ENCODE measurements at places on chromosomes 12 and 14. TPM values are rescaled to one million over a fixed set of nuclear protein-coding genes. Genes with fewer than 3 reads are reported as not detected.

The IFNG-AS1 gene
- not detected for total RNA-seq

The PTPN6 gene
- not detected for total RNA-seq

The APOF gene
- total RNA-seq, result not detected

The ATP5F1B gene
- 386 TPM for total RNA-seq

The KRT4 gene
- not detected for total RNA-seq

The BLOC1S1 gene
- total RNA-seq, result 76.1 TPM

The CABP1 gene
- 16.1 TPM for total RNA-seq

The CLEC4D gene
- total RNA-seq, result not detected

The TRHDE gene
- 0.38 TPM for total RNA-seq

The NABP2 gene
- 20.9 TPM for total RNA-seq

The KRT85 gene
- not detected for total RNA-seq

The FOXN4 gene
- total RNA-seq, result not detected

The POTEG gene
- total RNA-seq, result not detected

The COCH gene
- 1.7 TPM for total RNA-seq

The RPS6KL1 gene
- total RNA-seq, result 0.96 TPM

The ERBB3 gene
- total RNA-seq, result 0.38 TPM

The LUM gene
- 191 TPM for total RNA-seq

The CCND2 gene
- total RNA-seq, result 12.8 TPM

The IAPP gene
- total RNA-seq, result not detected

The PDZRN4 gene
- not detected for total RNA-seq

The C12orf57 gene
- 141 TPM for total RNA-seq

The ADAM21 gene
- 1.5 TPM for total RNA-seq

The ANKRD33 gene
- total RNA-seq, result under 0.01 TPM

The TPPP2 gene
- total RNA-seq, result not detected

The RNF212B gene
- total RNA-seq, result not detected

The P2RX2 gene
- total RNA-seq, result not detected

The CD69 gene
- not detected for total RNA-seq

The PRICKLE1 gene
- total RNA-seq, result 3.1 TPM

The CYP46A1 gene
- 0.56 TPM for total RNA-seq

The KCNA1 gene
- total RNA-seq, result under 0.01 TPM

The NOP9 gene
- 34.7 TPM for total RNA-seq

The CCDC198 gene
- total RNA-seq, result under 0.01 TPM

The PPHLN1 gene
- total RNA-seq, result 74.0 TPM

The NANOG gene
- total RNA-seq, result not detected

The KRT72 gene
- total RNA-seq, result not detected

The KIF26A gene
- under 0.01 TPM for total RNA-seq

The PAPLN gene
- total RNA-seq, result 6.5 TPM

The GPRC5D gene
- total RNA-seq, result not detected

The PPM1H gene
- total RNA-seq, result 3.9 TPM

The MYH7 gene
- not detected for total RNA-seq

The KLRK1 gene
- total RNA-seq, result not detected

The PLEK2 gene
- total RNA-seq, result 42.0 TPM

The NUAK1 gene
- 28.5 TPM for total RNA-seq

The PTHLH gene
- 10.2 TPM for total RNA-seq

The TRPV4 gene
- total RNA-seq, result 1.7 TPM

The EID3 gene
- total RNA-seq, result 7.9 TPM

The SOAT2 gene
- not detected for total RNA-seq

The C12orf50 gene
- total RNA-seq, result not detected

The LRP1 gene
- 326 TPM for total RNA-seq

The GCH1 gene
- total RNA-seq, result 1.9 TPM

The OR4E2 gene
- total RNA-seq, result not detected

The SDR9C7 gene
- not detected for total RNA-seq

The KRT6B gene
- not detected for total RNA-seq

The CEBPE gene
- total RNA-seq, result not detected

The OTOGL gene
- 0.28 TPM for total RNA-seq

Data from regular cardiac myocyte (primary cell).